ENCODE measurements at places on chromosomes 2 and 18.

DNA sequence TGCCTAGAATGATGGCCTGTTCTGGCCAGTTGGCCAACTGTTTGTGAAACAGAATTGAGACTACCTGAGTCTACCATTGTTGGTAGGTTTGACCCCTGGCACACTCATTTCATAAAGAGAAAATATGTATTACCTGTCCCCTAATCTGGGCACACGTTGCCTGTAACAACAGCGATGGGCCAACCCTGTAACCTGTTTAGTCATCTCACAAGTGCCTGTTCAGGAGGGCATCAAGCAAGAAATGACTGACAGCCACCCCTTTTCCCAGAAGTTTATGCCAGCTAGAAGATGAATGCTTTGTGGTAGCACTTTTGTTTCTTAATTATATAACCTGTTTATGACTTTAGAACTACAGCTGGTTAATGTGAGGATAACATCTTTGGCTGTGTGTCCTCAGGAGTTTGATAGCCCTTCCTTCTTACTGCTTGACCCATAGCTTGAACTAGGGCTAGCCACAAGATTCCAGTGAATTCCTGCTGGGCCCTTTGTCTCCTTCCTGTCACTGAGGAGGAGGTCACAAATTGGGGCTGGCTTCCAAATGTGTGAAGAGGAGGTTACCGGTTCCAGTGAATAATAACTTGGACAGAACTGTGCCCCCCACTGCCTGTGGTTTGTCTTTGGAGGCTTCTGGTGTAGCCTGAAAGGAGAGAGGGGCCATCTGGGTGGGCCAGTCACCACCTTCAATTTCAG is 273.9 kb upstream of the EPAS1 start:
- no peak for DNase-seq

- no peak for DNase-seq
Observed at GRCh38 chr2:208049006-208049405, 23.7 kb upstream of the PLEKHM3 start.

DNA sequence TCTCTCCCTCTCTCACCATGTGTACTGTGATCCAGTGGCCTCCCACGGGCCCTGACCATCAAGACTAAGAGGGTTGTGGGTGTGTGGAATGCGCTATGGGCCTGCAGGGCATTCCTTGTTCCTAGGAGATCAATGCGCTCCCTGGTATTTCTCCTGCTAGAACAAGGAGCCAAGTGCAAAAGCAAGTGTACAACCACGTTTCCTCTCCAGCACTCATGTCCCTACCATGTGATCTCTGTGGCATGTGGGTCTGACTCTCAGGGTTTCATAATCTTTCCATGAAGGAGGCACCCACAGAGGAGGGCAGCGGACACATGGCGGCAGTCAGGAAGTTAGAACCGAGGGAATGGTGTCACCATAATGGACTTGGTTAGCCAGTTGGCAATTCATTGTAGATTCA is 91.4 kb downstream of the MAPK4 start:
- no peak for DNase-seq

DNA sequence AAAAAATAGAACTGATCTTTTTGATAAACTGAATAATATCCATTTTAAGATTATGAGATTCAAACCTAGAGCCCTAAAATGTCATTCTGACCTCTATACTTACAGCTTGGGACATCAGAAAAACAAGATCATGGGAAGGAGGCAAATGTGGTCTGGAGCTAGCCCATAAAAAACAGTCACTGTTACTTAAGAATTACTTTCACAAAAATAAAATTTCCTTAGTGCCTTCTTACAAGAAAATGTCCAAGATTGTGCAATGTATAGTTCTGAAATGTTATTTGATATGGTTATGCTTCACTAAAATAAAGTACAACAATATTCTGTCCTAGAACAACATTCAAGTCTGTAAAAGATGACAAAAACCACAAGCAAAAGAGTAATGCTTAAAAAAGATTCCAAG is 247.6 kb downstream of the DYM start:
- no peak for DNase-seq

GRCh38 chr2:194826241-194826640 is 830.8 kb upstream of the SLC39A10 start:
- DNase-seq, result no peak

GRCh38 chr2:12501469-12502158 is 215.1 kb upstream of the TRIB2 start:
- DNase-seq, result peak; percentile 86

GRCh38 chr2:121140734-121141133 is 144.3 kb downstream of the TFCP2L1 start:
- DNase-seq, result no peak

- DNase-seq, result no peak
Observed at GRCh38 chr2:177611310-177611886, 218.8 kb downstream of the AGPS start.

DNA sequence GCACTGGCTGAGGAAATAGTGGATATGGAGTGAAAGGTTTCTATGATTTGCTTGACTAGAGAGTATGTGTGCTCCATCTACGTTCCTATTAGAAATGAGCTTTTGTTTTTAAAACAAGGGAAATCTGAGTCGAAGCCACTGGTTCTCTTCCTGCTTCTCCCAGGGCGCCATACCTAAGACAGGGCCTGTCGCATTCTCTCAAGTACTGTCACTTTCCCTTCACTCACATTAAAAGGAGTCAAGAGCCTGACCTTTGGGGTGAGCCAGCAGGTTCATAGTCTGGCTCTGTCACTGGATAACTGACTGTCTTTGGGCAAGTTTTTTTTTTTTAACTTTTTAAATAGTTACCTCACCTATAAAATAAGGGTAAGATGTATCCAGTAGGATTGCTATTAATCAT is 121.0 kb downstream of the MAP3K20 start:
- no peak for DNase-seq

- DNase-seq, result no peak
Observed at GRCh38 chr18:64806691-64807090, 657.8 kb upstream of the LINC00305 start.

DNA sequence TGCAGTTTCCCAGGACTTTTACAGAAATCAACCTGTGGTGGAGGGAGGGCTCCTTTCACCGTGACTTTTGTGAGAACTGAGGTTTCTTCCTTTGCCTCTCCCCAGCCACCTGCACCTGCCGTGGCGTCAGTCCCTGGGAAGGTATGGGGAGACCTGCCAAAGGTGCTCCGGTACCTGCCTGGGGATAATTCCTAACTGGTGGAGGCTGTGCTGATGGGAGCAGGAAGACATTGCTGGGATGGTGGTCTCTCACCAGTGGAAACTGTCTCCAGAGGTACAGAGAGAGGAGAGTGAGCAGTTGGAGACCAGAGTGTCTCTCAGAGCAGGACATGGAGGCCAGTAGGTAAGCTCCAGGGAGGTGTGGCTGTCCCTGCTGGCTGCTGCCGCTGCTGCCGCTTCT is 52.6 kb downstream of the CIB4 start:
- no peak for DNase-seq

DNA sequence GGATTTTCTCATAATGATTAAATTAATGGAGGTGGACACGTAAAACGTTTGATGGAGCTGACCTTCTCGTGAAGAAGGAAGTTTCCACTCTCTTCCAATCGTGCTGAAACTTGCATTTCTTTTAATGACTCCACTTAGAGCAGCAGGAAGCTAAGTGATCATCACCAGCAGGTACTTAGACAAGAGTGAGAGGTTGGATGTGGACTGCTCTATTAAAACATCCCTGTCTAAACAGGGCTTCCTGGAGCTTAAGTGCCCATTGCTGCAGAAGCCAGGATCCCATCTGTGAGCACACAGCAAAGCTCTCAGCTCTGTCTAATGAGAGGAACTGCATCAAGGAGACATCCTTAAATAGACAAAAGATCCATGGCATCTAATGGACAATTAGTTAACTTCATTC is 1539.5 kb upstream of the CELF4 start:
- DNase-seq, result no peak

GRCh38 chr2:19362755-19363473 is 4.5 kb upstream of the OSR1 start:
- DNase-seq, result peak; percentile 60

DNA sequence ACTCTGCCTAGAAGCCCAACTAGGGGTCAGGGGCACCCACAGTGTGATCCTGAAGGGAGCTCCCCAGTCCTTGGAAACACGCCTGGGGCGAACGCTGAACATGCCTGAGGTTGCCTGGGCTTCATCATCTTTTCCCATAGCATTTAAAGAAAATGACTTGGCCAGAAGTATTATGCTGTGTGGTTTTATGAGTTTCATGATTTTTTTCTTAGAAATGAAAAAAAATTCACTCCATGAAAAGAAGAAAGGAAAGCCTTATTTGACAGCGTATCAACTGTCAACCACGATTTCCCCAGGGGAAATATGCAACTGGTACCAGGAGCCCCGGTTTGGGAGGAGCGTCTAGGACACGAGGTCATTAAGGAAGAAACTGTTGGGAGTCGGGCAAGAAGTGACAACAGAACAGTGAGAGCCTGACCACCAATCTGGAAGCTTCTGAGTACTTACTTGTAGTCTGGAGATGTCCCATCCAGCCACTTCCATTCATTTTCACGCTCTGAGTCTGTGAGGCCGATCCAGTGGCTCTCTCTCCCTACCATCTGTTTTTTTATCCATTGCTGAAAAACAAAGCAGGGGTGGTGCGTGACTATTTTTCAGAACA is 63.5 kb upstream of the THOC1 start:
- DNase-seq, result peak; percentile 68

- no peak for DNase-seq
Observed at GRCh38 chr18:6254456-6254855, 160.3 kb downstream of the L3MBTL4 start.

Data from Kasumi-1 (cell line).